Ammon's horn (tissue), 1 donor: ENCODE measurements at places on chromosomes 11 and 22.

DNA sequence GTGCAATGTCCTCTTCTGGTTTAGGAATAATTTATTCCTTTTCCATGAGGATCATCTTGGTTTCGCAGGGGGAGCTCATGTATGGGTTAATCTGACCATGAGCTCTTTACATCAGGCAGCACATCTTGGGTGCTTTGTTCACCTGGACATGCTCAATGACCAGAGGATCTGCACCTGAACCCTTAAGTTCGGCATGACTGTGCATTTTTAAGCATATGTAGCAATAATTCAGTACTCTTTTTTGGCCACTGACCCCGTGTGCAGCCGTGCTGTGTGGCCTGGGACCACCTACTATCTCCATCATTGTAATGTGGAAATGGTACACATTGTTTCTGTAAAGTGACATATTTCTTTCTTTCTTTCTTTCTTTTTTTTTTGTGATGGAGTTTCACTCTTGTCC lies 62.9 kb downstream of the DEPDC5 start:
- DNase-seq = no peak

DNA sequence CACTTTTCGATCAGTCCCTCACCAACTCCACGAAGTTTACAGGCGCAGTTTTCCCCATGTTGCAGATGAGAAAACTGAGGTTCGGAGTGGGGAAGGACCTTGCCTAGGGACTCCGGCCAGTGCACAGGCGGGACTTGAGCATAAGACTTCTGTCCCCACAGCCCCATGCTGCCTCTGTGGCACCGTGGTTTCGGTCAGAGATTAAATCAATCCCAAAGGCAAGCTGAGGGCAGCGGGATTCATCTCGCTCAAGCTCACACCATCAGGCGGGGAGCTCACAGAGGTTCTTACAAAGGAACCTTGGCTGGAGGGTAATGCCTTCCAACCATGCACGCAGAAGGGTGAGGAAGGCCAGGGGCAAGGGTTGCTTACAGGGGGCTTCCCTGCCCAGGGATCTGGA lies 115.5 kb downstream of the PHF21B start:
- DNase-seq = no peak

DNA sequence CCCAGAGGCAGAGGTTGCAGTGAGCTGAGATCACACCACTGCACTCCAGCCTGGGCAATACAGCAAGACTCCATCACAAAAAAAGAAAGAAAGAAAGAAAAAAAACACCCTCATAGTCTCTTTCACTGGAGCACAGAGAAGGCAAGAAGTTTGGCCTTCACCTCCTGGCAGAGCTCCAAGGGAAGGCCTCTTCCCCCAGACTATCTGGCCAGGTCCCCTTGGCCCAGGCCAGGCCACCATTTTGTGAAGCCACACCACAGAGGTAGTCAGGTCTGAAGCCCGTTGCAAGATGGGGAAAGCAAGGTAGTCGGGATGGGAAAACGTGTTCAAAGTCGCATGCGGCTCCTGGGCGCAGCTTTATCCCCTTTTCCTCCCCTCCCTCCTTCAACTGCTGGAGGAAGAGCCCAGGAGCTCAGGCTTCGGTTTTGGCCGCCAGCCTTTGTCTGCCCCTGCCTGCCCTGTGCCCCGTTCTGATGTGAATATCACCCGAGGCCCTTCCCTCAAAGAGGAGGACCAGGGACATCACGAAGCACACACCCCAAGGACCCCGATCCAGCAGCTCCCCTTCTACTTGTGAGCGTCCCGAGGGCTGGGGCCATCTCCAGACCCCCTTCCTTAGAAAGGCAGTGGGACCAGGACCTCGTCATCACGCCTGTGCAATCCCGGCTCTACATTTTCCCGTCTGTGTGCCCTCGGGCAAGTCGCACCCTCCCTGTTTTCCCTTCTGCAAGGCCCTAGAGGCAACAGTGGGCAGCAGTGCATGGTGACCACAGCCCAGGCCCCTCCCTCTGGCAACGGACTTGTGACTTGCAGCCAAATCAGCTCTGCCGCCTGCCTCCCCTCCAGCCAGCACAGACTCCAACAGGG lies 17.7 kb downstream of the CABP7 start:
- peak; percentile 71 for DNase-seq

DNA sequence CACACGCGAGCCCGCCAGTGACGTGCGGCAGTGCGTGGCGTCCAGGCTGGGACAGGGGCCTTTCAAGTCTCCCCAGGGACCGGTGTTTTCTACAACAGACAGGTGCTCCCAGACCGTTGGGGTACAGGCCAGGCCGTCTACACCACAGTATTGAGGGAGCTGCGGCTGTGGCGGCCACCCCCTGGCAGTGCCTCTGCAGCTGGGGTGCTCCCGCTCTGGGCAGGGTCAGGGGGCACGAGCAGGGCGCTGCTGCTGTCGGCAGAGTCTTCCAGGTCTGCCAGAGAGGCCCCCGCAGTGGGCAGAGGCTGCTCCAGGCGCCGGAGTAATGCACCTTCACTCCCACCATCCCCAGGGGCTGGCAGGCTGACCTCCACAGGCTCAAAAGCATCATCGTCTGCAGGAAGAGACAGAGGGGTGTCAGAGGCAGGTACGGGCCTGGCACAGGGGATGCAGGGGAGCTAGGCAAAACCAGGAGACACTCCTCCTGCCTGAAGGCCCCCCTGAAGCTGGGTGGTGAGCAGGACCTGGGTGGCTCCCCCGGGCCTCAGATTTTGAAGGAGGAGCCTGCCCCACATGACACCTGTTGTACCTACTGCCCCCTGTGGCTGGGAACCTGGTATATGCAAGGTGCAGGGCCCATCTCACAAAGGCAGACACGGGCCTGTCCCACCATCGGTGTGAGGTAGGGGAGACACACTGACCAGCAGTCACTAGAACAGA lies 83.3 kb downstream of the DGCR2 start:
- no peak for DNase-seq

DNA sequence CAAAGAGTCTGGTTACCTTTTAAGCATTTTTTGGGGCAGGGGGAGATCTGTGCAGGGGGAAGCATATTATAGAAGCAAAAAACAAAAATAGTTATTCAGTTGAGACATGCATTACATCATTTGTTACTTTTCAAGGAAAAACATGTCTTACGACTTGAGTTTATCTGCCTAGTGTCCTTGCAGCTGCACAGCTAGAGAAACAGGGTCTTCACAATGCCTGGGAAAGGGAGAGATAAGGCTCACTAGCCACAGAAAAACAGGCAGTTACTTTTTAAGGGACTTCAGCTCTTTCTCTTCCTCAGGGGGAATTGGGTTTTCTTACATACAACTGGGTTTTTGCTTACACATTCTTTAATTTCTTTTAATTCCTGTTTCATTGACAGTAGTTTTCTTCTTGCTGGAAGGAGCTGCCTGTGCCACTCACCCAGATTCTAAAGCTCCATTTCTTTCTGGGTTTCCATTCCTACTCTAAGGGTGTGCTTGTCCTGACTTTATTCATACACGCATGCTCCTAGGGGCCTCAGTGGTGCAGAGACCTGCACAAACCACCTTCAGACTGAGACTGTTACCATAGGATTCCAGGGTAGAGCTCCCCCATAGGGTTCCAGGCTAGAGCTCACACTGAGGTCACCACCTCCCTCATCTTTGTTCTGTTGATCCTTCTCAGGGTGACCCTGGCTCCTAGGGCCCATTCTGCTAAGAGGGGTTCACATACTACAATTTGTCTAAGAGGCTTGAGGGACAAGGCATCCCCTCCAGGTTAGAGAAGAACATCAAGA lies 14.7 kb upstream of the UBQLNL start:
- no peak for DNase-seq

DNA sequence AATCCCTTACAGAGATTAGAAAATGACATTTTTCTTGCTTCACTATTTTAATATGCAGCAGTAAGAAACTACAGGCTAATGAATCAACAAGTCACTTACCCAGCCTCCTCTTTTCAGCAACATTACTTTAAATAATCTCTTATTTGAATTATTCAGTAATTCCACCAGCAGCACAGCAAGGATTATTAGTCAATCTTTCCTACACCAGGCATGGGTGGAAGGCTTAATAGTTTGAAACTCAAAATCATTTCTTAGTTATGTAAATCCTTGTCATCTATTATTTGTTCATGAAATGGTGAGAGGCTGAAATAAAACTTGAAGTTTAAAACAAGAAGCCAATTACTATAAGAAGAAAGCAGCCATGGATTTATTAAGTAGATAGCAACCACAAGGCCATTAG lies 530.5 kb downstream of the KCNA4 start:
- no peak for DNase-seq

GRCh38 chr22:19974268-19974861 lies 32.7 kb upstream of the TXNRD2 start:
- DNase-seq = peak; percentile 69

- no peak for DNase-seq
These were observed 7.6 kb downstream of the RPL3 start for GRCh38 chr22:39311592-39312400.

DNA sequence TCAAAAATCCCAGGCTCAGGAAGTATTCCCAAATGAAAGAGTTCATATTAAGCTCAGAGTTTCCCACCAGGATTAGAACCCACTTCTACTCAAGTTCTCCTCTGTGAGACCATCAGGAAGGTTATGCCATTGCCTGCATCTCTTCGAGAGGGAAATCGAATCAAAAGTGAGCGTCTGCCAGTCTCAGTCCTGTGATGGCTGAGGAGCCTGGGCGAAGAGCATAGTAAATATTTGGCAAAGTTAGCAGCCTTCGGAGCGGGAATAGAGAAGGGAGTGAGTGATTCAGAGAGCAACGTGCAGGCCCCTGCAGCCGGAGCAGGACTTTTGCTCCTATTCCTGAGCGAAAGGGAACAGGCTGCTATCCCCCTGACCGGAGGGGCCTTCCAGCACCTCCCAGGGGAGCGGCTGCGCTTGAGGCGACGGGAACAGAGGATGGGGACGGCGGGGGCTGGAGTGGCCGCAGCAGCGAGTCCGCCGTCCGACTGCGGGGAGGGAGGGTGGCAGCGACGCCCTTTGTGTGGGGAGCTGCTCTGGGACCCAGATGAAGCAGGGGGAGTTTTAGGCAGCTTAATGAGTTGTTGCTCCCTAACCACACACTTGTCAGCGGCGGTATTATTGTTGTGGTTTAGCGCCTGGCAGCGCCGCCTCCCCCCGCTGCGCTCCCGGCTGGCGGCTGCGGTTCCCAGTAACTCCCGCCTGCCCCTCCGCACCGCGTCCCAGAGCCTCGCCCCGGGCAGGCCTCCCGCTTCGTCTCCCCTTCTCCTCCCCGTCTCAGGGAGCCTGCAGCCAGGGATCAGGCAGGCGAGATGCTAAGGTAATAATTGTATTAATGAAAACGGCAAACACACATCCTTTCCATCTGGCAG lies 21.7 kb upstream of the NRGN start:
- peak; percentile 30 for DNase-seq

GRCh38 chr22:48797731-48798130 lies 1029.9 kb downstream of the BRD1 start:
- no peak for DNase-seq

DNA sequence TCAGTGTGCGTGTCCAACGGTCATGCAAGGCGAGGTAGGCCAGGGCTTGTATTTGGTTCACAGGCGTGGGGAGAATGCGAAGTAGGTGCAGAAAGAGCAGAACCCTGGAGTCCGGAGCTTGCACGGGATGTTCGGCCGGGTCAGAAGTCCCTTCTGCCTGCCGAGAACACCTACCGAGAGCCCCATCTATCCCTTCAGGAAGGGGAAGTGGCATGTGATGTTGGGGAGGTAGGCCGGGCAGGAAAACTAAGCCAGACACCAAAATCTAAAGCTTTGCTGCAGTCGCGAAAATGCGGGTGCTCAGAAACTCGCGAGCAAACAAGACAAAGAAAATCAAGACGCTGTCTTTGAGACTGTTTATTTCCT lies 435 bp upstream of the TAF6L start:
- DNase-seq = peak; percentile 71

GRCh38 chr11:47944632-47945031 lies 35.7 kb upstream of the PTPRJ start:
- no peak for DNase-seq

DNA sequence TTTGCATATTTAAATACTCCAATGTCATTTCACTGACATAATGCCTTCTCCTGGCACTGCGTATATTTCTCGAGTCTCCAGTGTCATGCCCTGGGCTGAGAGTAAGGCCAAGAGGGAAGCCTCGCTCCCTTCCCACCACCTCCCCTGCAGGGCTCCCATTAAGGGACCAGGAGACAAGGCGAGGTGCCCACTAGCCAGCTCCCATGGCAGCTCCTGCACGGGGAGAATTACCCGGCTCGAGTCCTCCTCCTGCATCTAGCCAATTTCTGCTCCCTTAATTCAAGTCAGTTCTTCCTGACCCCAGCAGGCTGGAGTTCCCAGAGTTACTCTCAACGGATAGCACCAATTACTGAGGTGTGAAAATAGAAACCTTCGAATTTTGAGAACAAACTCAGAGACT lies 31.9 kb downstream of the OPCML start:
- no peak for DNase-seq

GRCh38 chr11:73597336-73597955 lies 466 bp downstream of the FAM168A start:
- DNase-seq = peak; percentile 15

DNA sequence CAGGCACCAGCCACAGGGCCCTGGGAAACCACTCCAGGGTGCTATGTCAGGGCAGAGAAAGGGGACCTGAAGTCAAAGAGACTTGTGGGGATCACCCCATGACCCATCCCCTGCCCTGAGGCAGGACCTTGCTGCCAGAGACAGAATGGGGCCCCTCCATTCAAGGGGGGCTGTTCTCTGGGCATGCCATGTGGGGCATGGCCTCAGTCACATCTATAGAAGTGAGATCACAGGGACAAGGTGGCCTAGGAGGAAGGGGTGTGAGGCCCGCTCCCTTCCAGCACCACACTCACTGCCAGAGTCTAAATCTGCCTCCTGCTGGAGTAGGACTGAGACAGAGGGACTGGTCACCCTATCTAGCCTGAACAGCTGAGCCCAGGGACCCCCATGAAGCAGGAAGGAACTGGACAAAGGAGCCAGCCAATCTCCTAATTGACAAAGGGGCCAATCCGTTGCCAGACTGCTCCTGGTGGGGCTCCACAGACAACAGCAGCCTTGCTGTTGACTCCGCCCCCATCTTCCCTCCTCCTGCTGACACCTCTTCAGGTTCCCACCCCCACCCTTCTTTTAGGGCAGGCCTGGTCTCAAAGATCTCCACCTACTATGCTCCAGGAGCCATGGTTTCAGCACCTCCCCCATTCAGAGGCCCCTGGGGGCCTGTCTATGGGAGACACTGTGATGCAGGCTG lies 26.0 kb downstream of the NEAT1 start:
- no peak for DNase-seq

- no peak for DNase-seq
These were observed 20.2 kb downstream of the GAB2 start for GRCh38 chr11:78397398-78397797.

DNA sequence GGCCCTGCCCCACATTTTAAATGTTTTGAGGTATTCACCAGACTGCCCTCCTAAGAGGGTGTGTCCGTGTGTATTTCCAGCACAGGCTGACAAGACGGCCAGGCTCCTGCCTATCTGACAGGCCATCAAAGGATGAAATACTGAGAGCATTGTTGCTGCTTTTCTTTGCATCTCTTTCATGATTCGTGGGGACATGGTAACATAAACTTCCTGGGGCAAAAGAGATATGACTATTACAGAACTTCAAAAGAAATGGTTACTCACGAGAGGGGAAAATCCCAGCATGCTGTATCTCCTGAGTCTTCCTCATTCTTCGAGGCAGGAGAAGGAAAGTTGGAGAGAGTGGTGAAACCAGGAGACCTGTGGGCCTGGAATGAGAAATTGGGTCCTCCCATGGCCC lies 10.3 kb upstream of the BIK start:
- DNase-seq = no peak

GRCh38 chr11:105719073-105719822 lies 109.4 kb downstream of the GRIA4 start:
- no peak for DNase-seq
